ENCODE measurements at places on chromosomes 3 and 15. TPM values are rescaled to one million over a fixed set of nuclear protein-coding genes. Genes with fewer than 3 reads are reported as not detected.

Gene XIRP1
- total RNA-seq, result 242 TPM

DNA sequence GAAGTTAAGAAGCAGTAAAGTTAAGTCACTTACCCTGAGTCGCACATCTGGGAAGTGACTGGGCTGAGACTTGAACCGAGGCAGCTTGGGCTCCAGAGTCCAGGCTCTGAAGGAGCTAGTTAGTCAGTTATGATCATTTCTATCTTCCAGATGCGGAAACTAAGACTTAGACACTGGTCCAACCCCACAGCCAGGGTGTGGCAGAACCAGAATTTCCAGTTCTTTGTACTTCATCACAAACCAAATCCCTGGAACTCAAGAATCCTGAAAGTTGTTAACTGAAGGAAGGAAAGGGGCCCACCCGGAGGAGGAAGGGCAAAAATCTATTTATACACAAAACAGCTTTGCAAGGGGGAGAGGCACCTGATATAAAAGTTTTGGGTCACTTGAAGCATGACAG is 389.9 kb downstream of the SHQ1 start:
- no peak for DNase-seq

DNA sequence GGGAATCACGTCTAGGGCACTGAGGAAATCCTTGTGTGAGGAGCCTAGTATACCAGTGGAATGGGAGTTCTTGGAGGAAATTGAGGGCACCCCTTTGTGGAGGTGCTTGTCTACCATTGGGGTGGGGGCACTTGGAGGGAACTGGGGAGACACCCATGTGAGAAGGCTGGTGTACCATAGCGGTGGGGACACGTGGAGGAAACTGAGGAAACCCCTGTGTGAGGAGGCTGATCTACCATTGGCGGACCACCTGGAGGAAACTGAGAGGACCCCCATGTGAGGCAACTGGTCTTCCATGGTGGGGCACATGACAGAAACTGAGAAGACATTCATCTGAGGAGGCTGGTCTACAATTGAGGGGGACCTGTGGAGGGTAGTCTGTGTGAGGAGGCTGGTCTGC is 164.5 kb downstream of the FBLN2 start:
- no peak for DNase-seq

Gene HDGFL3
- total RNA-seq, result 30.6 TPM

Gene NT5DC2
- total RNA-seq, result 141 TPM

Gene SYNPR
- total RNA-seq, result 5.3 TPM

Gene NPTN
- 223 TPM for total RNA-seq

Gene STRC
- total RNA-seq, result 0.12 TPM

DNA sequence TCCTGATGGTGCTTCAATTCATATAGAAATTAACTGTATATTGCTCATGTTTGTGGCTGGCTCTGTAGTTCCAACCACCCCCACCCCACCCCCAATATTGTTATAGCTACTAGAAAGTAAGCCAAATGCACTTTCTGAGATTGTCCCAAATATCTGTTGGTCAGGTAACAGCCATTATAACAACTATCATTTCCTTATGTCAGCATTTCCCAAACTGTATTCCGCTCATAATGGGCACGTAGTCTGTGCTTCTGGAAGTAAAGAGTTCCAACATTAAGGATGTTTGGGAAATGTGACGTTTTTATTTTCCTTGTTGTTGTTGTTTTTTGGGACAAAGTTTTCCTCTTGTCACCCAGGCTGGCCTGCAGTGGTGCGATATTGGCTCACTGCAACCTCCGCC is 12.2 kb upstream of the TBL1XR1 start:
- DNase-seq, result no peak

DNA sequence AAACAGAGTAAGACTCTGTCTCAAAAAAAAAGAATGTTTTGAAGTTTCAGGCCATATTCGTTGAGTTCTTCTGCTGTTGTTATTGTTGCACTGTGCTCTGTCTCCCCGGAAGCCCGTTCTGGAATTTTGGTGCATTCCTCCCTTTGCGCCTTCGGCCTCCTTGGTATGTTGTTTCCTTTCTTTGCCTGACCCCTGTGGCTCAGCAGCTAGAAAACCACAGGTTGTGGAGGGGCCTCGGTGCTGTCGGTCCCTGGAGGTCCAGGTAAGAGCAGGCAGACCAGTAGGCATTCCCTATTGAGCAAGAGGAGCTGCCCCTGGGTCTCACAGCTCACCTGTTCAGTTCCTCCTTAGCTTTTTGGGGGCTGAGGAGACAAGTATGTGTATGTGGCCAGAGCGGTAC is 51.0 kb upstream of the DLG1 start:
- DNase-seq, result no peak

DNA sequence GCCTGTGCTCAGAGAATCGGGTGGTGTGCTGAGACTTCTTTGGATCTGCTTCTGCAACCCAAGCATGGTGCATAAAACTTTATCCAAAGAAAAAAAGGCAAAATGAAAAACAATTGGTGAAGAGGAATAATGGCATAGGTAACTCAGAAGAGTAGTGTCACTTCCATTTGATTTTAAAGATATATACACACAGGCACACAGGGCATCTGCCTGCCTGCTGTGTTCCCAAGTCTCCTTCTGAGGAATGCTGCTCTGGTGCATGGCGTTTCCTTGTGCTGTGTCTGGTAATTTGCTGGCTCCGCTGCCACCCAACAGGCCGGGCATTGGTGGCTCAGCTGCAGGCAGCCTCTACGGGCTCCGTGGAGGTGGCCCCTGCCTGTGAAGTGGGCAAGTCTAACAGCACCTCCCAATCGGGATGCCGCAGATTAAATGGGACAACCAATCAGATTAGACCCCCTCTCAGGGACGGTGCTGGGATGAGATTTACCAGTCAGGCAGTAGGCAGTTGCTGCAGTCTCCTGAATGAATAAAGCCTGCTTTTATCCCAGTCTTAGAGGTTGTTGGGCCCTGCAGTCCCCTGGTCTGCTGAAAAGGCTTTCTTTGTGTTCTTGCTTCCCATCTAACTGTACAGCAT is 253.7 kb upstream of the RASGRP1 start:
- peak; percentile 17 for DNase-seq

Gene MKRN2
- 31.7 TPM for total RNA-seq

Gene SERPINI2
- 0.71 TPM for total RNA-seq

DNA sequence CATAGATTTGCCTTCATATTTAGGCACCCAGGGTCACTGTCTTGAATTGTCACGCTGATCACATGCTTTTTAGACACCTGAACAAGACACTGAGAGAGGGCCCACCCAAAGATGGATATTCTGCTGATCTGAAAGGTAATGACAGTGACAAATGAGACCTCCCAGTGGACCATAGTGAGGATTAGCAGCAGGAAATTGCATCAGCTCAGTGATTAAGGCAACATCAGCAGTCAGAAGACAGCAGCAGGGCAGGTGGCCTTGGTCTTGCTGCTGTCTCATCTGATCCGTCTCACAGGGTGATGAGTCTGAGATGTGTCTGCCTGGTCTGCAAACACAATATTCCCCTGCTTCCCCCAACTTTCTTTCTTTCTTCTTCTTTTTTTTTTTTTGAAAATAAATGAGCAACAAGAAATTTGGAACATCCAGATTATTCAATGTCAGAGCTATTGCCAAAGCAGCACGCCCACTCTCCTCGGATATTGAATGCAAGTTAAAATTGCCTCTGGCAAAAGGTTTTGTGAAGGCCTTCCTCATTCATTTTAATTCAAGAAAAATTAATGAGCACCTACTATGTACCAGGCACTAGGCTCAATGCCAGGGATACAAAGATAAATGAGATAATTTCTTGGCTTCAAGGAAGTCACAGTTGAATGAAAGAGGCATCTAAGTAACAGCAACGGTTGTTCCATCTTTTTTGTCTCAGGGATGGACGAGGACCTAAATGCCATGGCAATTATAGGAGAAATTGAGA is 14.1 kb downstream of the OTOL1 start:
- no peak for DNase-seq

- no peak for DNase-seq
These were observed 129.7 kb upstream of the THBS1 start for GRCh38 chr15:39451121-39451688.

DNA sequence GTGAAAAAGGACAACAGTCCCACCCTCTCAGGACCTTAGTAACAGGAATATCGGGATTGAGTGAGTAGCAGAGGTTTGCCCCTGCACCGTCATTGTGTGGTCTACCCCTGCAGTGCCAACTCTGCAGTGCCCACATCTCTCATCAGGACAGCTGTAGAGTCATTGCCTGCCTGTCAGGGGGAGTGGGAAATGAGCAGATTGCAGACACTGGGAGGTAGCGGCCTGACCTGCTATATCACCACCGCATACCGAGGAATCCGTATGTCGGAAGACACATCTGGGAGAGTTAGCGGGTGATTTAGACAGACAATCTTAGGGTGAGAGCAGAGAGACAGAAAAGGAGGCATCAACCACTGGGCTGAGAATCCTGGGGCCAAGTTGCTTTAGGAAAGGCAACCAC is 218.1 kb downstream of the EPHB1 start:
- no peak for DNase-seq

- DNase-seq, result no peak
These were observed 340.3 kb upstream of the RBMS3 start for GRCh38 chr3:28940530-28940929.

- DNase-seq, result no peak
These were observed 105.6 kb upstream of the SLC4A7 start for GRCh38 chr3:27589795-27590194.

Gene CCDC33
- not detected for total RNA-seq

Gene ACP3
- total RNA-seq, result 3.0 TPM

GRCh38 chr3:184629555-184630160 is 68.1 kb downstream of the EPHB3 start:
- DNase-seq, result no peak

DNA sequence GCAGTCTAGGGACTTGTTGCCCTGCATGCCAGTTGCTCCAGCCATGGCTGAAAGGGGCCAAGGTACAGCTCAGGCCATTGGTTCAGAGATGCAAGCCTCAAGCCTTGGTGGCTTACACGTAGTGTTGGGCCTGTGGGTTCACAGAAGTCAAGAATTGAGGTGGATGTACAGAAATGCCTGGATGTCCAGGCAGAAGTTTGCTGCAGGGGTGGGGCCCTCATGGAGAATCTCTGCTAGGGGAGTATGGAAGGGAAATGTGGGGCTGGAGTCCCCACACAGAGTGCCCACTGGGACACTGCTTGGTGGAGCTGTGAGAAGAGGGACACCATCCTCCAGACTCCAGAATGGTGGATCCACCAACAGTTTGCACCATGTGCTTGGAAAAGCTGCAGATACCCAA is 10.6 kb upstream of the B3GNT5 start:
- no peak for DNase-seq

Gene AAGAB
- 18.0 TPM for total RNA-seq

DNA sequence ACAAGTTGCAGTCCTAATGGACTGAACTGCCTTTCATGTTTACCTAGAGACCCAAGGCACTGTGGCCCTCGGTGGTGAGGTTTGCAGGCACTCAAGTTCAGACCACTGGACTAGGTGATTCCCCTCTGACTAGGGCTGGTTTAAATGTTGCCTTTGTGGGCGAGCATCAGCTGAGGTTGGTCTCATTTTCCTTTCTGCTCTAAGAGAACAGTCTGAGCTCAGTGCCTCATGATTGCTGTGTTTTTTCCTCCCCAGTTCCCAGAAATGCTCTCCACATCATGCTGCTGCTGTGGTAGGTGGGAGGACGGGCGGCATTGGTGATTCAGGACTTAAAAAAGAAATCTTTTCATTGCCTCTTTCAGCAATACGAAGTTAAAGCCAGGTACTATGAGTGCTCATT is 237.2 kb downstream of the MBNL1 start:
- no peak for DNase-seq

DNA sequence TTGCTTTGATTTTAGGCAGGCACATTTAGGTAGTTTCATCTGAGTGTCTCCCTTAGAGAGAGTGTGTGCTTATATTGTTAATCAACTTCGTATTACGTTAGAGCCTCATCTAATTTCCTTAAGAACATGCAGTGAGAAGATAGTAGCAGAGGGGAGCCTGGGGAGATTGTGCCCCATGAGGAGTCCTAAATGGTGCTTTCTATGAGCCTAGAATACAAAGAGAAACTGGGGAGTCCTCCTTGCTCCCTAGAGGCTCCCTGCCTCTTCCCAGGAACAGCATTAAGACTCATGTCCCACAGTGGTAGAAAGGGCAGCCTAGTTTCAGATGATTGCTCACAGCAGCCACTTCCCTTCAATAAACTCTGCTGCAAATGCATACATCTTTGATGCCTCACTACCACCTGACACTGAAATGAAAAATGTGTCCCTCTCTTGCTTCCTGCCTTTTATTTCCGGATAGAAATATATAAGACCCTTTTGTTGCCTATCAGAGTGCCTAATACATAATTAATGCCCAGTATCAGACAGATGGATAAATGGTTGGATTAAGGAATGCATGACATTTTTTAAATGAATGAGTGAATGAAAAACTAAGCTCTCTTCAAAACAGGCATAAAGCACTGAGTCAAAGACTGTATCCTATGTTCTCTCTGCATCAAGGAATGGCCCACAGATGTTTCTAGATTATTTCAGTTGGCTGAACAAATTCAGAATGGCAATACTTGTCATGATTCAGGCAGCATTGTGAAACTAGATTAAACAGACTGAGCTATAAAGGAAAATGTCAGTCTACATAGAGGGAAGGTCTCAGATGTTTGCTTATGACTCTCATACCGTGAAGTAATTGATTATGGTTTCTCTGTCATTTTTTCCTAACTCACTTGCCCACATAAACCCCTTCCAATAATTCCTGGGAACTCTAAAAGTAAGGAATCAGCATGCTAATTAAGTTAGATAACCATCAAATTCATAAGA is 362.1 kb downstream of the LRRC3B start:
- DNase-seq, result no peak

Gene CCDC80
- total RNA-seq, result 233 TPM

Measured in left cardiac atrium (tissue), 4 donors.